Uterus (tissue), 4 donors: ENCODE measurements at places on chromosomes 2 and 18.
A peak's percentile ranks its signal among the peaks of the same experiment; 100 is the strongest.

DNA sequence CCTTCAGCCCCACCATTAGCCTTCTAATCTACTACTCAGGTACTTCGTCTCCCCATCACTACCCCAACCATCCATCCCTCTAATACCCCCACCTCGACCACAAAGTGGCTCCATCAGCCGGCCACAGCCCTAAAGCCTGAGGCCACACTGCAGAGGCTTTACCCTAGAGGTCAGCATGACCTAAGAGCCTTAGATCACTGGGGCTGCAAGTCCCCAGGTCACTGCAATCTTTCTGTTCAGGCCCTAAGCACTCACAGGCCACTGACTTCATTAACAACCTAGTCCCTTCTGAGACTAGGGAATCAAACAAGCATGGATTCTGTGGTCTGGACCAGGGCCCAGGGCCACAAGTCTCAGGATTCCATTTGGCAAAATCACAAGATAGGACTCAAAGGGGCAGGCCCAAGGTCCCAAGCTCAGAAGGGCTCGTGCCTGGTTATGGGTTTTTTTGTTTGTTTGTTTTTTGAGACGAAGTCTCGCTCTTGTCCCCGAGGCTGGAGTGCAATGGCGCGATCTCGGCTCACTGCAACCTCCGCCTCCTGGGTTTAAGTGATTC, 37.0 kb upstream of the PKDCC start:
- DNase-seq, result no peak

DNA sequence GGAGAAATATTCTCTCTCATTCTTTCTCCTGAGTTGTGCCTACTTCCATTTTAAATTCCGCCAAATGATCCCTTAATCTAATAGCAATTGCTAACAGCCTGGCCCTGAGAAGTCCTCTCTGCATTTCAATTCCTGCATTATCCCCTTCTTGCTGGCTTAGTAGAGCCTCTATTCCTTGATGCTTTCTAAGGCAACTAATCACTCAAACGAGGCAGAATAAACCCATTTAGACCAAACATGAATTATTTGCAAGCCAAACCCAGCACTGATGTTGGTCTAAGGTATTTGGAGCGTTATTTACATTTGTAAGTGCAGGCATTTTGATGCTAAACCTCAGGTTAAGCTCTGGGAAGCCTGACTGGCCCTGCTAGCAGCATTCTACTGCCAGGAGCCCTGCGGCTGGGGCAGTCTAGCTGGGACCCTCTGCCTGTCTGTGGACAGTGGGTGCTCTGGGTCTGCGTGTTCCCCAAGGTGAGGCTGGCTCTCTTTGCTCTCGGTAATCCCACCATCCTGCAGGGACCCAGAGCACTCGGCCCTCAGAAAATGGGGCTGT, 173.1 kb upstream of the HS6ST1 start:
- DNase-seq, result no peak

DNA sequence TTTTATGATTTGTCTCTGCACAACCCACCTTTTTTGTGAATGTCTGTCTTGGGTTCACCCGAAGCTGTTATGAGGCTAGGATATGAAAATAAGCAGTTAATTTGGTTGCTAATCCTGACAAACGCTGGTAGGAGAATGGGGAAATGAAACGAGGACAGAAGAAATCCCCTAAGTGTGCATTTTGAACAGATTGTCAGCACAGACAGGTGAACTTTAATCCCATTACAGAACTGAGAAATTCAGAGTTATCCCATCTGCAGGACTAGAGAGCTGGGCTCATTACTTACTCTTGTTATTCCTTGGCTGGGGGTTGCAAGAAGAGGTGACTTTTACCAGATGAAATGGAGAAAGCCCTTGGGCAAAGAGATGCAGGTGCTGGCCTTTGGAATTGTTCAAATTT, 123.3 kb upstream of the NYAP2 start:
- no peak for DNase-seq

- no peak for DNase-seq
These were observed 5.6 kb downstream of the PAX8 start for GRCh38 chr2:113273027-113273551.

DNA sequence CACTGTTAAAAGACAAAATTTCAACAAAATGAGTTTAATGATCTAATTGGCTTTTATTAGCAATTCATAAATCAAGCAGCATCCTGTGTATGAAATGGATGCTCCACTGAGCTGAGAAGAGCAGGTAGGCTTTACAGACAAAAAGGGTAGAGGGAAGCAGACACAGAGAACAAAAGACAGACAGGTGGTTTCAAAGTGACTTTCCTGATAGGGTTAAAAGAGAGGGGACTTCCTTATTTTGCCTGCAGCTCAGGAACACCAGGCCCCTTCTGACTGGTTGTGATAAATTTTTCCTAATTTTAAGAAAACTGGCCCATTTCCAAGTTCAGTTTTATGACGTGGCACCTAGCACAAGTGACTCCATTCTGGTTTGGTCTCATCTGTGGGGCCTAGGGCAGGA, 11.9 kb downstream of the TEX51 start:
- no peak for DNase-seq

GRCh38 chr2:235191978-235192377, 240.2 kb downstream of the SH3BP4 start:
- DNase-seq, result peak; percentile 44

GRCh38 chr2:144469798-144470197, 50.1 kb downstream of the ZEB2 start:
- no peak for DNase-seq

DNA sequence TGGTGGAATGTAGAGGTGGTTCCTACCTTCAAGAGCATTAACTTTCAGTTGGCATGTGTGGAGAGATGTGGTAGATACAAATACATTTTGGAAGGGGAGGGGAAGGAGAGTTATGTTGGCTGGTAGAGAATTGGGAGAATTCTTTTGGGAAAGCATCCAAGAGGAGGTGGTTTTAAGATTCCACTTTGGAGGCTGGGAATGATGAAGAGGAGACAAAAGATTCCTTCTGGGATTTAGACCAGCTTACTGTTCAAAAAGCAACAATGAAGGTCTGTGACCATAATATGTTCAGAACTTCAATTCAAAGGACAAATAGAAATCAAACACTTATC, 120.8 kb upstream of the FOSL2 start:
- DNase-seq, result no peak
